ENCODE measurements at places on chromosomes 4 and X.
A peak's percentile ranks its signal among the peaks of the same experiment; 100 is the strongest.

GRCh38 chr4:6546681-6547447 lies 28.1 kb upstream of the MAN2B2 start:
- DNase-seq, result peak; percentile 31

- DNase-seq, result no peak
Observed at GRCh38 chr4:77921701-77922100, 59.1 kb downstream of the MRPL1 start.

GRCh38 chrX:108712886-108713285 lies 23.5 kb downstream of the IRS4 start:
- no peak for DNase-seq

DNA sequence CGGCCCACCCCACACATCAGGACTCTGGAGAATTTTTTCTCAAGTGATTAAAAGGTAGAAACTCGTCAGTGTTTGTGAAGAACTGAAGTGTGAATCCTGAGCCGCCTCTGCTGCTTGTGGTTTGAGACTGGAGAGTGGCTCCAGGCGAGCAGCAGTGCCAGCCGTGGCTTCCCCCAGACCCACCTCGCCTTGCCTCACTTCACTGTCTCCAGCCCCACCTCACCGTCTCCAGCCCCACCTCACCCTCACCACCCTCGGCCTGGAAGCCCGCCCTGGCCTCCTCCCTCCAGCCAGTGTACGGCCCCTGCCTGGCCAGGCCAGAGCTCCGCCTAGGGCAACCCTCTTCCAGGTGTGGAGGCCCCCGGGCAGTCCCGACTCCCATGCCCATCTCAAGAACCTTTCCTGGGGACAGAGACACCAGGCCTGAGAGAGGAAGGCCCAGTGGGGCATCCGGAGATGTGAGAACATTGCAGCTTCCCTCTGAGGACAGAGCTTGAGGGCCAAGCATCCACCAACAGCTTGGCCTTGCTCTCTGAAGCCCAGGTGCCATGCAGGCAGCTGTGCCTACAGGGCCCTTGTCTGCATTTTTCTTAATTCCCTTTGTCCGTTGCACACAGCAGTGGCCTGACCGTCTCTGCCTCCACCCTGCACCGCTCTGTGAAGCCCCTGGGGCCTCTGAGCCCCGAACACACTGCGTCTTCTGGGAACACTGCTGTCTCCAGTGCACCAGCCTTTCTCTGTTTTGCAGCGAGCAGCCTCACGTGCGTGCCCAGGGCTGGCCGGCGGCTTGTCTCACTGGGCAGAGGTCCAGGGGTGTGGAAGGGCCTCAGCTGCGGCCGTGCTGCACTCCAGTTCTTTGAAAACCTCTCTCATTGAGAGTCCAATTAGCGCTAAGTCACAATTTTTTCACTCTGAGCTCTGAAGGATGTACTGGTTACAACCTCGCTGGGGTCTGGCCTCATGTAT lies 13.8 kb downstream of the SH3BP2 start:
- no peak for DNase-seq

- no peak for DNase-seq
Observed at GRCh38 chrX:29315931-29316330, 728.7 kb downstream of the IL1RAPL1 start.

DNA sequence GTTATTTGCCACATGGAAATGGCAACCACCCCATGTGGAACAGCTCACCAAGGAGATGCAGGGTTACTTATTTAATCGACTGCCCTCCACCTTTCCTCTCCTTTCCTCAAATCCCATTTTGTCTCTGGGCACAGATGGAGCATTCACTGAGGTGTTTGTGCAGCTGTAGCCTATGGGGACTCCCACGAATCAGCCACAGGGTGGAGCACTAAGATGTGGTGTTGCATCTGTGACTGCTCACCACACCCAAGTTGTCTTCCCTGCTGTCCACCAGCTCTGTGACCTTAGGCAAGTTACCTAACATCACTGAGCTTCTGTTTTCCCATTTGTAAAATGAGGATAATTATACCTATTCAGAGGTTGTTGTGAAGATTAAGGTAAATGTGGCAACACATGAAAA lies 252.4 kb upstream of the CPEB2 start:
- no peak for DNase-seq

DNA sequence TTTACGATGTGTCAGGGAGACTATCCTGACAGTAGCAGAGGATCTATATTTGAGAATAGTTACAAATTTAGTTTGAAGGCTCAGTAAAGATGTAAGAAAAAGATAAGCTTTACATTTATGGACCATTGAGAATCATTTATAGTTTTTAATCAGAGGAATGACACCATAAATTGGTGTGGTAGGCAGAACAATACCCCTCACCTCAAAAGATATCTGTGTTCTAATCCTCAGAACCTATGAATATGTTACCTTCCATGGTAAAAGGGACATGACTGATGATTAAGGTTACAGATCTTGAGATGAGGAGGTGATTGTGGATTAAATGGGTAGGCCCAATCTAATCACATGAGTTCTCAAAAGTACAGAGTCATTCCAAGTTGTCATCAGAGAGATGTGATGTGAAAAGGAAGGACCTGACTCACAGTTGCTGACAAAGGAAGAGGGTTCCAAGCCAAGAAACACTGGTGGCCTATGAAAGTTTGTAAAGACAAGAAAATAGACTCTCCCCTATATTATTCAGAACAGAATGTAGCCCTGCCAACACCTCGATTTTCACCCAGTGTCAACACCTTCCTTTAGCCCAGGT lies 27.0 kb downstream of the EREG start:
- DNase-seq, result no peak

GRCh38 chr4:183012879-183013729 lies 86.0 kb upstream of the WWC2 start:
- DNase-seq, result no peak

DNA sequence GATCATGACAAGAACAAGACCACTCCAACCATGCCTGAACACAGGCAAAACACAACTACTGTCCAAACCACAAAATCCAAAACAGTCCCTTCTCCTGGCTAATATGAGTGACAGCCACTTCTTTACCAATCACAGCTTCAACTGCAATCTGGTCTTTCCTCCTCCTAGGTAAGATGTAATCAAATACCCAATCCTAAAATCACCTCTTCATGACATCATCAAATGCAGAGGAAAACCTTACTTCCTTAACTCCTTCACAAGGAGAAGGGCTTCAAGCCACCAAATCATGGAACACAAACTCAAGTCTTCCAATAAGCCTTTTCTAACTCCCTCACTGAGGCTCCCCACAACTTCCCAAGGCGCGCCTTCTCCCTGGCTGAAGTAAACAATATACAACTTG lies 4.4 kb upstream of the MSL3 start:
- no peak for DNase-seq

- no peak for DNase-seq
Observed at GRCh38 chrX:107769581-107770317, 5.8 kb downstream of the TSC22D3 start.

DNA sequence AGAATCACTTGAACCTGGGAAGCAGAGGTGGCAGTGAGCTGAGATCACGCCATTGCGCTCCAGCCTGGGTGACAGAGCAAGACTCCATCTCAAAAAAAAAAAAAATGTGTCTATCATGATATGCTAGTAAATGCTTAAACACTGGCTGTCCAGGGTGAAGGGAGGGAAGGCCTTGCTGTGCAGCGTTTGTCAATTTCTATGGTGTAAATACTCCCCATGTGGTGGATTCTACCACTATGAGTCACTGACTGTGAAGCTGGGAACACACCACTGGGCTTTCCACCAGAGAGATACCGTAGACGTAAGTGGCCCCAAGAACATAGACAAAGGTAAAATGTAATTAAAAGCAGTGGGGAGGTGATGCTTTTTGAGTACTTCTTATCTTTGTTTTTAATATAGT lies 51.3 kb upstream of the LEF1 start:
- no peak for DNase-seq

Measured in activated CD4-positive, CD25-positive, alpha-beta regulatory T cell treated with anti-CD3 and anti-CD28 coated beads, Interleukin-2, amount 50 U/mL, for 16 hours (primary cell).